ENCODE measurements at places on chromosomes 4 and X.

GRCh38 chr4:143489106-143489505 lies 24.4 kb upstream of the SMARCA5 start:
- peak; percentile 5 for DNase-seq

GRCh38 chr4:139951021-139951420 lies 203.0 kb downstream of the MAML3 start:
- DNase-seq: peak; percentile 84

- DNase-seq: peak; percentile 86
Measured at GRCh38 chr4:128571747-128572146, 237.8 kb upstream of the JADE1 start.

DNA sequence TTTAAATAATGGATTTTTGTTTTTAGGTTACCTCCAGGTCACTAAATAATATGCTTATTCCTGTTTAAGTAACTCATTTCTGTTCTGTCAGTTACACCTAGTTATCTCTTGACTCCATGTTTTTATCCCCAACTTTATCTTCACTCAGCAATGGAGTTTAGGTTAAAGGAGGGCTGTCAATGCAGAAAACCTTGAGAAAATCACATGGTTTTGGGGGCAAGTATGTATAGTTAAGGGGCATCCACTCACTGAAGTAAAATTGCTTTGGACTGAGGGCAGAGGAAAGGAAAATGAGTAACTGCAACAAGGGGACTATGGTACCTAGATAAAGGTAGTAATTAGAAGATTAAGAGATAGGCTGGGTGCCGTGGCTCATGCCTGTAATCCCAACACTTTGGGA lies 87.1 kb downstream of the UBE2K start:
- DNase-seq: no peak

- DNase-seq: peak; percentile 41
Measured at GRCh38 chrX:68842781-68843581, 14.2 kb downstream of the EFNB1 start.

- no peak for DNase-seq
Measured at GRCh38 chrX:109760922-109761250, 27.8 kb upstream of the ACSL4 start.

DNA sequence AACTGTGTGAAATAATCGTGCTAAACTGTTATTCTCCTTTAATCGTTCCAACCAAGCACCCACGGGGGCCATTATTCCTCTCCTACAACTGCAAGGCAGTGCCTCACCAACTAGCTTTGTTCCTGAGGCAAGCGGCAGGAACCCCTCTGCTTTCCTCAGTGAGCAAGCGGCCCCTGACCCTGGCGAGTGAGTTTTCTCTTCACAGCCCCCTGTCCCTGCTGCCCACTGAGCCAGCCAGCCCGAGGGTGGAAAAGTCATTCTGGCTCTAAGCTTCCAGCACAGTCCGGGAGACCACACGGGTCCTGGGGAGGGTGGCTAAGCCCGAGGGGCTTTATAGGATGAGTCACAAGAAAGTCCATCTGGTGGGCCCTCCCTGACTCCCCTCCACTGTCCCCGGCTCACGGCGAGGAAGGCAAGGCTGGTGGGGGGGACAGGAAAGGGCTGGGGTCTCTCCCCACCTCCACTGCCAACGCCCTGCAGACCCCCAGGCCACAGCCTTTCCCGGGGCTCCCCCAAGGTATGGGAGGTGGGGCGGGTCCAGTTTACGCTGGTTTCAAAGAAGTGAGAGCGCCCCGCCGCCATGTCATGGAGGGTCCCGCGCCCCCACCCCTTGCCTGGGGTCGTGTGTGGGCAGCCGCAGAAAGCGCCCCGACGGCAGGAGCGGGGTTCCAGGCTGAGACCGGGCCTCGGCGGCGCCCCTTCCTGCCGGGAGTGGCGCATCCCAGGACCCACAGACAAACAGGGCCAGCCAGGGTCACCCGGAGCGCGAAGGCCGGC lies 45.0 kb downstream of the CPLX1 start:
- DNase-seq: no peak

DNA sequence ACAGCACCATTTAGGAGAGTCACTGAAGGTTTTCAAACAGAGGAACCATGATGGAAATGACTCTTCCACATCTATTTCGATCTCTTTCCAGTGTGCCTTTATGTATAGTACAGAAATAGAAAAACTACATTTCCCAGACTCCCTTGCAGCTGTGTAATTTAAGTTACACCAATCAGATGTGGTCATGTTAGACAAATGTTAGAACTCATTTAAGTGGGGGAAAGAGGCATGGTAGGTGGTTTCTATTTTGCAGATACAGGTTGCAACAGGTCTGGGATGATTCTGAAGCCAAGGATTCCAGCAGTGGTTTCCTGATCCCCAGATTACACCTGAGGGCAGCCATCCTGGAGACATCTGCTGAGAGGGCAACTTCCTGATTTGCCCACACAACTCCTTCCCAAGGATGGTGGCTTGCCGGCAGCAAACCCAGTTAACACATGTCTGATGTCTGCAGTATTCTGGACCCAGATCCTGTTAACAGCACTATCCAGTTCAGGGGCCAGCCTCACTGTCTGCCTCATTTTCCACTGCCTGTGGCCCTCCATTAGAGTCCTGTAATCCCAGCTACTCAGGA lies 38.7 kb upstream of the PDK3 start:
- peak; percentile 1 for DNase-seq

- no peak for DNase-seq
Measured at GRCh38 chrX:115089419-115089818, 72.0 kb upstream of the IL13RA2 start.

DNA sequence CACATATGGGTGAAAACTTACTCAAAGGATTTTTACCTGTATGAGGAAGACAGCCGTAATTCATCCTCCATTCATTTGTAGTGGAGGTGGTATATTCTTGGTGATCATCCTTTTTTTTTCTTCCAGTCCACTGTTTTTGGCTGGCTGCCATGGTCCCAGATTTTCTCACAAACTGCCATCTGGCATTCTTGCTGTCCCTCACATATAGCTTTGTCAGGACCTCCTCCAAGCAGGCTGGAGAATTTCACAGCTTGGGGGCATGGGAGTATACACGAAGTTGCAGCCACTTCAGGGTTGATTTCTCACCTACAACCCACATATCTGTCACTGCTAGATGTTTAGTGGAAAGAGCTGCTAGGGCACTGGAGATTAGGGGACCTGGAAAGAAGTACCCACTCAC lies 401.0 kb downstream of the IL1RAPL1 start:
- DNase-seq: no peak

DNA sequence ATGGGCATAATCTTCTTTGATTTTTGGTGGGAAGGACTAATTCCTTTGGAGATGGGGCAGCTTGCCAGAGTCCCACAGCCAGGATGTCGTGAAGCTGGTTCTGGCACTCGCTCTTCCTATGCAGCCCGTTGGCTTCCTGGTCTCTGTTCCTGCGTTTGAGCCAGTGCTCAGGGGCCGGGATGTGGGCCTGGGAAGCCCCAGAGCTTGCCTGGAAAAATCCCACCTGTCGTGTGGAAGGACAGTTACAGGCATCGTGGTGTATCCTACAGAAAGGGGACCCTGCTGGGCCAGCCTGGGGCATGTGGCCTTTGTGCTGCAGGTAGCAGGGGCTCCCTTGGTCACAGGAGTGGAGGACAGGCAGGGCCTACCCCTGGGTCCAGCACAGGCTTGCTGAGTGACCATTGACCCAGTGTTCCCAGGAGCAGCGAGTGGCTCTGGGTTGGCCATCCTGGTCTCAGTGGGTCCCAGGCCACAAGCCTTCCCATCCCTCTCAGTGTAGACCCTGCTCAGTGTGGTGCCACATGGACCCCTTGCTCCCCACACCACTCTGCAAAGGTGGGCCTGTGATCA lies 50.2 kb downstream of the ADRA2C start:
- DNase-seq: no peak

DNA sequence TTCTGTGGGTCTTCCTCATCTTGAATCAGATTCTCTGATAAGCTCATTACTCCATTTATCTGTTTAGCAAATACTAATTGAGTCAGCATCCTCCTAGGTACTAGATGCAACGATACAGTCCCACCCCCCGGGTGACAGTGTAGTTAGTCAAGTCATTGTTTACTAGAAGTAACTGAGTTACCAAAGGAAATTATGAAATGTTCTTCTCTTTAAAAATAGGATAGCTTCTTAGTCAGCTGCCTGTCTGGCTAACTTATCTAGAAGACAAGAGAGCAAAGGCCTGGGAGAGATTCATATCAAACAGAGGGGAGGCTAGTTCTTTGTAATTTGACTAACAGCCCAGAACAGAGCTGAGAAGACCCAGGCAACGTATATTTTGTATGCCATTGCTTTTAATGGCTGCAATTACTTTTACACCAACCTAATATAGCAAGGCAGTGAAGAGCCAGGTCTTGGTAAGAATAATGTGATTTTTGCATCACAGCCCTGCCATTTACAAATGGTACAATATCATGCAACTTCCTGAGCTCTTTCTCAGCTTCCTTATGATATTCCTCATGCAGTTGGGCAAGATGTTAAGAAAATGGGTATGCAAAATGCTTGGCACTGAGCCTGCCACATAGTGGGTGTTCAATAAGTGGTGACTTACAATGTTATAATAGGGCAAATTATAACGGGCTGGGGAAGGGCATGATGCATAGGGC lies 149.9 kb downstream of the CHIC2 start:
- peak; percentile 87 for DNase-seq

DNA sequence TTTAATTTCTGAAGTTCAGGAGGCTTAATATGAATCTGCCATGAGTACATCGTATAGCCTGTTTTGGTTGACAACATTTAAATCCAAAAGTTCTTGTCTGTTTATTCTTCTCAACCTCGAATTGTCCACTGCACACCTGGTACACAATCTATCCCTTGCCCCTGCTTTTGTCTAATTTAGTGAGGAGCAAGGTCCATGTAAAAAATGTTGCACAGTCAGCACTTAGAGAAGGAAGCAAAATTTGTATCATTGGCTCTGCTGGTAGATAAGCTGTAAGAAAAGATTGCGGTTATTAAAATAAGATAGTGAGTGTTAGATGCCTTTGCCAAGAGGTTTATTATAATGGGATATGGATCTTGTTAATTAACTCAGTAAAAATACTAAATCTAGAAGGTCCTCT lies 761.5 kb downstream of the RAPGEF2 start:
- no peak for DNase-seq

- DNase-seq: no peak
Measured at GRCh38 chr4:14079601-14080000, 452.1 kb upstream of the BOD1L1 start.

GRCh38 chr4:24010994-24011393 lies 121.1 kb upstream of the PPARGC1A start:
- DNase-seq: no peak

DNA sequence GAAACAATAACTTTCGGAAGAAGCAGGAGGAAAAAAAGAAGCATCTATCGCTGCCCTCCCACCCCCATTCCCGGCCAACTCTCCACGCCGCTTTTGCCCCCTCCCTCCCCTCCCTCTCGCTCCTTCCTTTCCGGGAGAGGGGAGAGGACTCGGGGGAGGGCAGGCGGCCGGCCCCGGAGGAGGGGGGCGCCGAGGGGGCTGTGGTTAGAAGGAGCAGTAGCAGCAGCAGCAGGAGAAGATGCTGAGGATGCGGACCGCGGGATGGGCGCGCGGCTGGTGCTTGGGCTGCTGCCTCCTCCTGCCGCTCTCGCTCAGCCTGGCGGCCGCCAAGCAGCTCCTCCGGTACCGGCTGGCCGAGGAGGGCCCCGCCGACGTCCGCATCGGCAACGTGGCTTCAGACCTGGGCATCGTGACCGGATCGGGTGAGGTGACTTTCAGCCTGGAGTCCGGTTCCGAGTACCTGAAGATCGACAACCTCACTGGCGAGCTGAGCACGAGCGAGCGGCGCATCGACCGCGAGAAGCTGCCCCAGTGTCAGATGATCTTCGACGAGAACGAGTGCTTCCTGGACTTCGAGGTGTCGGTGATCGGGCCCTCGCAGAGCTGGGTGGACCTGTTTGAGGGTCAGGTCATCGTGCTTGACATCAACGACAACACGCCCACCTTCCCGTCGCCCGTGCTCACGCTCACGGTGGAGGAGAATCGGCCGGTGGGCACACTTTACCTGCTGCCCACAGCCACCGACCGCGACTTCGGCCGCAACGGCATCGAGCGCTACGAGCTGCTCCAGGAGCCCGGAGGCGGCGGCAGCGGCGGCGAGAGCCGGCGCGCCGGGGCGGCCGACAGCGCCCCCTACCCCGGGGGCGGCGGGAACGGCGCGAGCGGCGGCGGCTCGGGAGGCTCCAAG lies 1.3 kb downstream of the PCDH7 start:
- DNase-seq: peak; percentile 41

DNA sequence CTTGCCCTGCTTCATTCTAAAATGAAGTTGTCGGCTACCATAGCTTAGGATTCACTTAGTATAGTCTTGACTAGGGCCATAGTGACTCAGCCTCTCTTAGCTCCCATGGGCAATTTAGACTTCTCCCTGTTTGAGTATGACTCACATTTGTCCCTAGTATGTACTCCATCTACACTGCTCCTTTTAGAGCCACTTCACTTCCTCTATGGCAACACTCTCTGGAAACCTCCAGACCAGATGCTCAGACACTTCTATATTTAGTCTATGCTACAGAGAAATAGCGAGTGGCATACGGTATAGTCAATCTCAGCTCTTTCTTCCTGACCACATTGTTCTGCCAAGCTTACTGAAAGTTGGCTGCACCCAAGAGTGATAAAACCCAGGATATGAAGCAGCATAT lies 11.2 kb downstream of the MEPE start:
- peak; percentile 93 for DNase-seq

DNA sequence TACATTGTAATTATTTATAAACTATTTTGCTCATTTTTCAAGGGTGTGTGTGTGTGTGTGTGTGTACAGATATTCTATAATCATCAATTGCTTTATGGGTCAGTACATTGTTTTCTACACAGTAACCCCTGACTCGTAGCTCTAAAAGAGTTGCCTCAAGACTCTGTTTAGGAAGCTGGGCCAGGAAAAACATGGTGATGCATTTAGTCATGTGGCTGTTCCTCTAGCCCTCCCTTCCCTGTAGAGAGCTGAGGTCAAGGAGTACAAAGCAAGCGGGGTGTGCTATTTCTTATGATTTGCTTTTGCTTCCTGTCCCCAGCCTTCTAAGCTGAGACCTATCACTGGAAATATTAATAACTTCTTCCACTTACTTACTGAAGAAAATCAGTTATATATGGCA lies 34.8 kb upstream of the SPANXD start:
- DNase-seq: peak; percentile 22

- no peak for DNase-seq
Measured at GRCh38 chrX:18149454-18149853, 71.2 kb downstream of the BEND2 start.

DNA sequence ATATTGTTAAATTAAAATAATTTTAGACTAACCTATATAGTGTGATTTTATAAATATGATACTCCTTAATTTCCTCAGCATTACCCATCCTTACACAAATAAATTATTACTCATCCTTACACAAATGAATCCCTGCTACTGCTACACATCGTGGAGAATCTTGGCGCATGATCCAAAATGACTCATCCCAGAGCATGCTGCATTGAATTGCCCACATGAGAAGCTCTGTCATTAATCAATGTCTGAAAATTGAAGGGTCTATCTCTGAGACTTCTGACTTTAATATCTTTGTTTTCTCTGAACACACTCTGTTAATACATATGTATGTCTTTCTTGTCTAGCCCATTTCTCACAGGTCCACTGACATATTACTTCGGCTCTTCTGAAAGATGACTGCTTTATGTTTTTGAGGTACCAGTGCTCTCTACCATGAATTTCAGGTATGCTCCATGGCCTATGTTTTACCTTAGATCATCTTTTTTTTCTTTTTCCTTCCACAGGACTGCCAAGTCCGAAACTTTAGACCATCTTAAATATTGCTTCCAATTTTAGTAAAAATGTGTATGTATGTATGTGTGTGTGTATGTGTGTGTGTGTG lies 15.7 kb upstream of the DUSP21 start:
- peak; percentile 87 for DNase-seq

GRCh38 chrX:46444011-46444410 lies 101.2 kb downstream of the ZNF674 start:
- peak; percentile 69 for DNase-seq

- peak; percentile 90 for DNase-seq
Measured at GRCh38 chr4:33715841-33716395, 2528.4 kb downstream of the ARAP2 start.
